Endothelial cell (in vitro differentiated cells): ENCODE measurements at places on chromosomes 16 and 17.

- no peak for DNase-seq
- H3K4me1 ChIP-seq: no peaks in the 10 kb centered on the region
- no peak overlapping the region for H3K27ac ChIP-seq
These were observed 24.7 kb downstream of the UTP4 start for GRCh38 chr16:69157196-69157595.

GRCh38 chr16:5753381-5753780 lies 655.8 kb upstream of the EEF2KMT start:
- H3K4me1 ChIP-seq: no peaks in the 10 kb centered on the region
- no peak for DNase-seq
- no peak overlapping the region for H3K27ac ChIP-seq
- peaks cover 1% of the 10 kb centered on the region for H3K27me3 ChIP-seq
- H3K4me3 ChIP-seq: no peak overlapping the region

- H3K27ac ChIP-seq: no peak overlapping the region
- H3K4me3 ChIP-seq: peak overlapping the region; percentile 59
- H3K27me3 ChIP-seq: no peaks in the 10 kb centered on the region
- peaks cover 13% of the 10 kb centered on the region for H3K4me1 ChIP-seq
- peaks cover 4% of the 10 kb centered on the region for H3K36me3 ChIP-seq
These were observed 10.5 kb upstream of the FASN start for GRCh38 chr17:82108496-82108945.

GRCh38 chr17:4969047-4969550 lies 1.5 kb upstream of the SPAG7 start:
- peaks cover 12% of the 10 kb centered on the region for H3K4me1 ChIP-seq
- H3K27ac ChIP-seq: peak overlapping the region; percentile 61
- no peak overlapping the region for H3K4me3 ChIP-seq
- peaks cover 43% of the 10 kb centered on the region for H3K36me3 ChIP-seq
- H3K27me3 ChIP-seq: peaks cover 9% of the 10 kb centered on the region
- no peak for DNase-seq

GRCh38 chr17:65183736-65184135 lies 46.6 kb downstream of the RGS9 start:
- DNase-seq: peak; percentile 41
- peaks cover 46% of the 10 kb centered on the region for H3K4me1 ChIP-seq
- peaks cover 4% of the 10 kb centered on the region for H3K36me3 ChIP-seq
- no peak overlapping the region for H3K4me3 ChIP-seq
- H3K27ac ChIP-seq: peak overlapping the region; percentile 87

- H3K27me3 ChIP-seq: no peaks in the 10 kb centered on the region
- H3K36me3 ChIP-seq: no peaks in the 10 kb centered on the region
- no peak overlapping the region for H3K4me3 ChIP-seq
- no peak overlapping the region for H3K27ac ChIP-seq
- no peaks in the 10 kb centered on the region for H3K4me1 ChIP-seq
These were observed 137.7 kb downstream of the TMEM132E start for GRCh38 chr17:34717092-34717491.
